ENCODE measurements at places on chromosomes 2 and 18. TPM values are rescaled to one million over a fixed set of nuclear protein-coding genes. Genes with fewer than 3 reads are reported as not detected.

DNA sequence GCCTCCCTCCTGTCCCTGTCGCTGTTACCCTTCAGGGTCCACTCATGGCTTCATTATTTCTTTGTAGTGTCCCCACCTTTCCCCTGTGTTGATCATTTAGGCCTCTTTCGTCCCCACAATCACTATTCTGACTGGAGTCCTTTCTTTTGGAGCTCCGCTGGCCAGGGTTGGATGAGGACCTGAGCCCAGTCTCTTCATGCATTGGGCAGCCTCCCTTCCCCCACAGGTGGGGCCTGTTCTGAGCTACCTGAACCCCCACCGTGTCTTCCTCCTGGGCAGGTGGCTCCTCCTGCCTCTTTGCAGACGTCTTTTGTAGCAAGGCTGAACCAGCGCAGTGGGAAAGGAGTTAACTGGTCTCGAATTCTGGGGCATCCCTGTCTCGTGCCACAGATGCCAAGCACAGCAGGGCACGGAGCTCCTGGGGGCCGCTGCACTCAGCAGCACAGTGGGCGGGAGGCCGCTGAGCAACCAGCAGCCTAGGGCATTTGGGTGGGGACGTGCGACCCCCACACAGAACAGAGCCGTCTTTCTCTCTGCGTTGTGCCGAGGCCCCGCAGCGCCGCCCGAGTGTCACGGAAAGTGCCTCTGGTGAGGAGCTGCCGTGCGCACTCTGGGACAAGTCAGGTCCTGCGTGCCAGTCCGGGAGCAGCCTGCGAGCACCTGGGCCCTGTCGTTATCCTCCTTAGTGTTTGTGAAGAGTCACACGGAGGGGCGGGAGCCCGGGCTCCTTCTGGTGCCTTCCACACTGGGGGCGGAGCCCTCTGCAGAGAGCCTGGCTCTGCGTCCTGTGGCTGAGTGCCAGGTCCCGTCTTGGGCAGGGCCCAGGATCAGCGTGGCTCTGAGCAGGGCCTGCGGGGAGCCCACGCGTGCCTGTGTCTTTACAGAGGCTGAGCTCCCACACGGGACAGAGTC, 130.1 kb downstream of the NFATC1 start:
- no peak for DNase-seq

DNA sequence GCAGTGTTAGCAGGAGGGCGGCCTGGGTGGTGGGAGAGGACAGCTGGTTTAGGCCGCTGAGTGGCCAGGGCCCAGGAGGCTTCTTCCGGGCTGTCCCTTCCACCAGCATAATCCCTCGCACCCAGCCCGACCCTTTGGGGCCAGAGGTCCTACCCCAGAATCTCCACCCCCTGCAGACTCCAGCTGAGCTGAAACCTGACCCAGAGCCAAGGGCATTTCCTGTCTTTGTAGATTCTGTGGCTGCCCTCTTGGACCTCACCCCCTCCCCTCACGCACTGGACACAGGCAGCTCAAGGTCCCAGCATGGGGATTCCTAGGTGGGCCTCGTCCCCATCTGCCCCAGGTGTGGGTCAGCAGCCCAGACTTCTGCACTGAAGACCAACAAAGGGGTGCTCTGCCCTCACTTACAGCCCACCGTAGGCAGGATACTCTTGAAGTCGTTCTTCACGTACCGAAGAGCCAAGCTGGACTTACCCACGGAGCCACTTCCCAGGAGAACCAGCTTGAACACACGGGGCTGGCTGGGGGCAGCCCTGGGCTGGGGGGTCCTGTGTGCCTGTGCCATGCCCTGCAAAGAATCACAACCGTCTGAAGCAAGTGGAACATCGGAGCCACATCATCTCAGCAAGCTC, 4.8 kb downstream of the RAB17 start:
- DNase-seq, result no peak

Gene DUSP2
- 10.3 TPM for polyA plus RNA-seq

Gene DOK6
- polyA plus RNA-seq, result 3.9 TPM

DNA sequence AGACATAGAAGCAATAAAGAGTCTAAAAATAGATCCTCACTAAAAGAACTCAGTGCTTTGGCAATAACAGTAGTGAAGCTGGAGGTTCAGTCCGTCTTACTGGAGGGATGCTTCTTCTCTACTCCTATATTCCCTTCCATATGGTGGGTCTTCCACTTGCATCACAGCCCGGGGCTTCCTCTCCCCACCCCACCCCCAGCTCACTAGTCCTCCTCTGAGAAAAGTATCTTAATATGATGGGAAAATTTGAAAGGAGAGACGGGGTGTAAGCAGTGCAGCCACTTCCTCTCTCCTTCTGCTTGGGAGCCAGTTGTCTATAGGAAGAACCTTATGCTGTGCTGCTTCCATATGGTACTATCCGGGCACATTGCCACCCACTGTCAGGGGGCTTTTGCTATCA, 57.2 kb upstream of the SPOPL start:
- no peak for DNase-seq

- no peak for DNase-seq
These were observed 275.3 kb downstream of the GALR1 start for GRCh38 chr18:77524909-77525308.

- DNase-seq, result no peak
These were observed 27.5 kb downstream of the TMEM178A start for GRCh38 chr2:39693245-39693644.

DNA sequence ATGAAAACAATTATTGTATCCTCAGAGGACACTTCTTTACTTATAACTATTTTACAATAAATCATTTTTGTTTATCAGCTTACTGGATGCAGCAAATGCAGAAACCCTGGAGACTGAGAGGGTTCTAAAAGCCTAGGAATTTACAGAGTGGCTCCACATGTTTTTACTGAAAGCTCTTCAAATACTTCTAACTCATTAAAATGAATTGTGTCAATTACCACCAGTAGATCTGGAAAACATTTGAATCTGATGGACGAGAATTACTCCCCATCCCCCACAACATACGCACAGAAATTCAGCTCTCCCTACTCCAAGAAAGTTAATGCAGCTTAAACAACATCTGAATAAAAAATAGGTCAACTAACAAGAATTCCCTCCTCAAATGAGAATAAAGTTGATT, 319.8 kb upstream of the FIGN start:
- peak; percentile 37 for DNase-seq

Gene CCDC150
- polyA plus RNA-seq, result 5.8 TPM

Gene ABCA12
- polyA plus RNA-seq, result not detected

- DNase-seq, result no peak
These were observed 687.8 kb upstream of the KLHL29 start for GRCh38 chr2:22697054-22697788.

- DNase-seq, result no peak
These were observed 84.2 kb upstream of the STPG4 start for GRCh38 chr2:47239119-47239969.

- DNase-seq, result no peak
These were observed 76.9 kb downstream of the NDUFA10 start for GRCh38 chr2:239948100-239948881.

Gene CYP27A1
- polyA plus RNA-seq, result 19.5 TPM

- no peak for DNase-seq
These were observed 5.1 kb upstream of the HNMT start for GRCh38 chr2:137959166-137959565.

GRCh38 chr2:190627448-190628412, 21.2 kb upstream of the NAB1 start:
- peak; percentile 78 for DNase-seq

Gene RUFY4
- polyA plus RNA-seq, result 0.07 TPM

- DNase-seq, result no peak
These were observed 12.9 kb upstream of the MRO start for GRCh38 chr18:50832754-50833153.

Gene DYSF
- polyA plus RNA-seq, result 112 TPM

DNA sequence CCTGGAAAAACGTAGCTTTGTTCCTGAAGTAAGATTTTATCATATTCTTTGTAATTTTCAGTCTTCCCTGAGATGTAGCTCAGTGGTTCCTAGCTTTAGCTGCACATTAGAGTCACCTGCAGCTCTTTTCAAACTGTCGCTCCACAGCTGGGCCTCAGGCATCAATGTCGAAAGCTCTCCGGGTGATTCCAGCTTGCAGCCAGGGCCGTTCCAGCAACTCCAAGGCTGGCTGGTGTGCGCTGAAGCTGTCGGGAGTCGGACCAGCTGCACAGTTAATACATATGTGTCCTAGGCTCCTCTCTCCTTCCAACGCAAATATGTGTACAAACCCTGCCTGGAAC, 609 bp upstream of the ZNF2 start:
- DNase-seq, result no peak

- no peak for DNase-seq
These were observed 81.7 kb downstream of the RBMS1 start for GRCh38 chr2:160411955-160412354.

DNA sequence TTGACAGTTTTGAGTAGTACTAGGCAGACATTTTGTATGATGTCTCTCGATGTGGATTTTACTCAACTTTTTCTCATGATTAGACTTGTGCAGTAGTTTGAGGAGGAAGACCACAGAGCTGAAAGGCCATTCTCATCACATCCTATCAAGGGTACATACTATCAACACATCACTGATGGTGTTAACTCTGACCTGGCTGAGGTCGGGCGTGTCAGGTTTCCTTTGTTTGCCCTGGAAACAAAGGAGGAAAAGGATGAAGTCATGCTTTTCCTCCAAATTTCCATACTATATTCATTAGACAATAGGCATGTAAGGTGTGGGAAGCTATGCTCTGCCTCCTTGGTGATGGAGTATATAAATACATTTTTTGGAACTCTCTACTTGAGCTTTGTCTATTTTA, 211.1 kb downstream of the DSEL start:
- DNase-seq, result no peak

Gene PAX8
- 2.2 TPM for polyA plus RNA-seq

Gene POTEJ
- polyA plus RNA-seq, result not detected

DNA sequence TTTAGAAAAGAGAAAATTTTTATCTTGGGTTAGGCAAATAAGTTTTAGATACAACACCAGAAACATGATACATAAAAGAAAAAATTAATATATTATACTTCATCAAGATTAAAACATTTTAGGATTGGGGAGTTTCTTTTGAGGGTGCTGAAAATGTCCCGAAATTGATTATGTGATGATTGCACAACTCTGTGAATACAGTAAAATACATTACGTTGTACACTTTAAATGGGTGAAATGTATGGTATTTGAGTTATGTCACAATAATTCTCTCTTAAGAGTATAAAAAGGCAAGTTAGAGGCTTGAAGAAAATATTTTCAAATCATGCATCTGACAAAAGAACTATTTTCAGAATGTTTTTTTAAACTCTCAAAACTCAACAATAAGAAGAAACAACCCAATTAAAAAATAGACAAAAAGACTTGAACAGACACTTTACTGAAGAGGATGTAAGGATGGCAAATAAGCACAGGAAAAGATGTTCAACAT, 36.2 kb upstream of the INO80C start:
- DNase-seq, result no peak

GRCh38 chr2:8754106-8754776, 72.4 kb downstream of the ID2 start:
- peak; percentile 67 for DNase-seq

Gene SIX3
- not detected for polyA plus RNA-seq

DNA sequence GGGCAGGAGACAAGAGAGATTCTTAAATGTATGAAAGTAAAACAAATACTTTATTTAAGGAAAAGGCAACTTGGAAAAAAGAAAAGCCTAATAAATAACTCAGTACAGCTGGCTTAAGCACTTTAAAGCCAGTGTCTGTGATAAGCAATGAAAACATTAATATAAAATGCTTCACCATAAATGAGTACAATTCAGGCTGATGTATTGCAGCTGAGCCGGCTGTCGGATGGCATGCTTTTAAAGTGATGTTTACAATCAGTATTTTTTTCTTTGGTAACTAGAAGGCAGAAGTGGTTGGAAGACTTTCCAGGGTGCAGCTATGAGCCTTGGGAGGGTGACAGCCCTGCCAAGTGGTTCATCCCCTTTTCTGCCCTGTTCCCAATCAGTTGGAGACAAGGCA, 58.7 kb upstream of the CELF4 start:
- DNase-seq, result no peak

Gene UGT1A6
- polyA plus RNA-seq, result not detected

Gene NUP35
- polyA plus RNA-seq, result 16.3 TPM

- DNase-seq, result no peak
These were observed 51.5 kb downstream of the RPL37A start for GRCh38 chr2:216549926-216550690.

GRCh38 chr2:150091846-150092245, 395.6 kb downstream of the RND3 start:
- peak; percentile 51 for DNase-seq

DNA sequence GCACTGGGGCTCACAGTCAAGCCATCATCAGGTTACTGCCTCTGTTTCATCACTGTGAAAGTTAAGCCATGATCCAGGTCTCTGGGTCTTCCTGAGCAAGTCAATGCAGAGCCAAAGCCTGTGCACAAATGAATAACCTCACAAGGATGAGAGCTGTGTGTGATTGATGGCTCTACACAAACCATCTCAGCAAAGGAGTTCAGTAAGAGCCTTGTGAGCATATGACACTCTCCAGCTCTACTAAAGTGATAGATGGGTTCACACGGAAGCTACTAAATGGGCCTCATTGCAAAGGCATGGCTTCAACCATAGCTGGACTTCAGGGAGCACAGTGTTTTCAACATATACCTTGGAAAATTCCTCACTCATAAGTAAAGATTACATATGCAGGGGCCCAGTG, 101.5 kb downstream of the AFF3 start:
- DNase-seq, result no peak

GRCh38 chr18:76335859-76336640, 159.0 kb downstream of the ZNF516 start:
- DNase-seq, result no peak

GRCh38 chr2:222576171-222577081, 79.5 kb downstream of the FARSB start:
- DNase-seq, result no peak

DNA sequence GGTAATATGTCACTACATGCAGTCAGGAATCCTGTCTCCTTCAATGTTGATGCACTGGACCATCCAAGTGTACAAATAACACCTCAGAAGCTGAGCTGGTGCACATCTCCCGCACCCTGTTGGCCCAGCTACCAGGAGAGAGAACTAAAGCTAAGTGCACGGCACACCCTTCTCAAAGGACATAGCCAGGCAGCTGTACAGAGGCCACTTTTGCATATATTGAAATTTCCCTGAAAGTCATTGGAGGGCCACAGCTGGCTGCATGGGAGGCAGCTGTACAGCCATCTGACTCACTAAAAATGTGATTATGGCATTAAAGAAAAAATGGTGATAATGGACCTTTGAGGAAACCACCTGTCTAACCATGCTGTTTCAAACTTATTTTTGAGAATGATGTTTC, 441.7 kb downstream of the CBLN2 start:
- no peak for DNase-seq

DNA sequence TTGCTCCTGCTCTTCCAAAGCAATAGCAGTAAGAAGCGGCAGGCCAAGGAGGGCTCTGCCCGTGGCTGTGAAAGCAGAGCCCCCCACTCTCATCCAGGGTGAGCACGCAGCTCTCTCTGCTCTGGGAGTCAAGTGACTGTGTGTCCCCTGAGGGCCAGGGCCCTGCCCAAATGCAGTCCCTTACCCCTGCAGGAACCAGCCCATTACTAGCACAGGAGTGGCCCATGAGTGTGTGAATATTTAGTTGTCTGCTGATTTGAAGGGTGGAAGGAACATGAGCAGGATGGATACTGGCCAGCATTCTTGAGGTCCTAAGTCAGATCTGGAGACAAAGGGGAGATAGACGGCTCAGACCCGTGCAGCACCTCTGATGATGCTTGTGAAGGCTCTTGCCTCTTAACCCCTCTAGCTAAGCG, 69.7 kb upstream of the FOSL2 start:
- no peak for DNase-seq

- no peak for DNase-seq
These were observed 808.3 kb downstream of the TSN start for GRCh38 chr2:122563781-122564180.

Gene MBD1
- 43.3 TPM for polyA plus RNA-seq

Gene IL37
- polyA plus RNA-seq, result not detected

- DNase-seq, result peak; percentile 47
These were observed 79.6 kb upstream of the SPOPL start for GRCh38 chr2:138421971-138422335.

GRCh38 chr2:120110507-120110906, 97.6 kb downstream of the EPB41L5 start:
- no peak for DNase-seq

All from muscle of back (tissue), 13 donors.